Right atrium auricular region (tissue), 2 donors: ENCODE measurements at places on chromosomes 5 and 9. TPM values are rescaled to one million over a fixed set of nuclear protein-coding genes. Genes with fewer than 3 reads are reported as not detected.

GRCh38 chr5:76299592-76299991 is 103.5 kb upstream of the IQGAP2 start:
- no peak for DNase-seq

GRCh38 chr9:131704141-131704983 is 35.5 kb downstream of the RAPGEF1 start:
- no peak for DNase-seq

ZFP2 gene
- 0.43 TPM for total RNA-seq

MLLT3 gene
- 5.3 TPM for total RNA-seq
